ENCODE measurements at places on chromosomes 5 and 9.
A peak's percentile ranks its signal among the peaks of the same experiment; 100 is the strongest.

- no peak for DNase-seq
These were observed 145.6 kb upstream of the POC5 start for GRCh38 chr5:75862872-75863271.

- DNase-seq: no peak
These were observed 59.9 kb downstream of the ROPN1L start for GRCh38 chr5:10501554-10502075.

GRCh38 chr5:64788156-64788555 lies 19.4 kb downstream of the CWC27 start:
- no peak for DNase-seq

- no peak for DNase-seq
These were observed 137.1 kb upstream of the IRX2 start for GRCh38 chr5:2888520-2889060.

DNA sequence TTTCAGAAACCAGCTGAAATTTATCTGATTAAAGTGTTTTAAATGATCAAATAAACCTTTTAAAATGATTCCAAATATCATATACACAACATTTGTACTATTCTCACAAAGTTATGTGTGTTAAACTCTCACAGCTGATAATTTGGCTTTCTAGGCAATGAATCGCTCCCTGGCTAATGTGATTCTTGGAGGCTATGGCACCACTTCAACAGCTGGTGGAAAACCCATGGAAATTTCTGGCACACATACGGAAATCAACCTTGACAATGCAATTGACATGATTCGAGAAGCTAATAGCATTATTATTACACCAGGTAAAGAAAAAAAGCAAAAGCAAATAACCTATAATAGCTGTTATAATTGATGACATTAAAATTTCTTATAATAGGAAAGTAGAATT lies 72.4 kb downstream of the NNT start:
- no peak for DNase-seq

DNA sequence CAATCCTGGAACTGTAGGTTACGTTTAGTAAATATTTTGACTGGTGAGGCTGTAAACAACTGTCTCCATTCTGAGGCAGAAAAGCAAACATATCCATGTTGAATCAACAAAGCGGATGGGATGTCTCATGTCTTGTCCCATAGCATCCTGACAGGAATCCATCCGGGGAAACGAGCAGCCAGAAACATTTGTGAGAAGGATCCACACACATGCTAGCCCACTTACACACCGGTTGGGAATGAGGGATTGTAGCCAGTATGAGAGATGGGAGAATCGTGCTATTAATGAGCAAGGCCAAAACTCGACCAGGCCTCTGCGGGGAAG lies 117.5 kb downstream of the FSTL4 start:
- DNase-seq: no peak

DNA sequence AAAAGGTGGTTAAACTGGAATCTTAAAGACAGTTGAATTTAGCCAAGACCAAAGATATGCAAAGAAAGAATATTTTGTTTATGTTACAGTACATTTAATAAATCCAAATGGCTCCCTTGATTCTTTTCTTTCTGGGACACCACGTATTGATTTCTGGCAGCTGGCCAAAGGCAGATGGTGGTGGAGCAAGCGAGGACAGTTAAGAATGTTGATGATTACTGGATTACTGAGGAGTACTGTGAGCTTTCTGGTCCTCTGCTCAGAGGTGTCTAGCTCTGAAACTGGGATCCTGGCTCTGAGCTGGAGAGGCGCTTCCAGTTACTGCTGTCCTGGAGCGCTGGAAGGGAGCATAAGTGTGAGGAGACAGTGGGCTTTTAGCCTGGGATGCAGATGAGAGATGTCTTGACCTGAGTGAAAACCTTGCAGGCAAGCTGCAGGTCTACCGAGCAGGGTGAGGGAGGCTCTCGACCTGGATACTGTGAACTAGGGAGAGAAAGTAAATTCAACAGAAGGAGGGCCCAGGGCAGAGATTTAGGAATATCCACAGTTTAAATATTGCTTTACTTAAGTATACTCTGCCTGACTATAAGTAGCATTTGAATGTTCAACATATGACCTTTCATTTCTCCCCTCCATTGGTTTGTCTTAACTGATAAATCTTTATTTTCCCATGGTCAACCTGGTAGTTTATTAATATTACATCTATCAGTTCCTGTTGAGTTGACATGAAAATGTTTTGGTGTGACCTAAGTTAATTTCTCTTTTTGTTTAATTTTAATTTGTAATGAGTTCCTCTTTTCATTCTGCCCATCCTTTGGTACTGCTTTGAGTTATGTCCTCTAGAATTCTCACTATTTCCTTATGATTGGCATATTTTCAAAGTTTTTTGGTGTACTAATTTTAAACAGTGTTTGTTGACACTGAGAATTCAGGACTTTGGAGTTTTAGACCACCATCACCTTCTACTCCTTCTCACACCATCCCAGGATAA lies 3.7 kb downstream of the SYK start:
- no peak for DNase-seq

DNA sequence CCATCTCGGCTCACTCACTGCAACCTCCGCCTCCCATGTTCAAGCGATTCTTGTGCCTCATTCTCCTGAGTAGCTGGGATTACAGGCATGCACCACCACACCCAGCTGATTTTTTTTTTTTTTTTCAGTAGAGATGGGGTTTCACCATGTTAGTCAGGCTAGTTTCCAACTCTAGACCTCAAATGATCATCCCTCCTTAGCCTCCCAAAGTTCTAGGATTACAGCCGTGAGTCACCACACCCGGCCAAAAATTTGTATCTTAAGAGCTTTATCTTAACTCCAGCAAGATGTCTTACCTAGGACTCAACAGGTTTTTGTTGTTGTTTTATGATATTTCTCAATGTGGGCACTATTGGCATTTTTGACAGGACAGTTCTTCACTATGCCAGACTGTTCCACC lies 27.9 kb downstream of the LYRM7 start:
- DNase-seq: no peak

GRCh38 chr5:141155540-141156374 lies 5.9 kb downstream of the PCDHB6 start:
- no peak for DNase-seq

DNA sequence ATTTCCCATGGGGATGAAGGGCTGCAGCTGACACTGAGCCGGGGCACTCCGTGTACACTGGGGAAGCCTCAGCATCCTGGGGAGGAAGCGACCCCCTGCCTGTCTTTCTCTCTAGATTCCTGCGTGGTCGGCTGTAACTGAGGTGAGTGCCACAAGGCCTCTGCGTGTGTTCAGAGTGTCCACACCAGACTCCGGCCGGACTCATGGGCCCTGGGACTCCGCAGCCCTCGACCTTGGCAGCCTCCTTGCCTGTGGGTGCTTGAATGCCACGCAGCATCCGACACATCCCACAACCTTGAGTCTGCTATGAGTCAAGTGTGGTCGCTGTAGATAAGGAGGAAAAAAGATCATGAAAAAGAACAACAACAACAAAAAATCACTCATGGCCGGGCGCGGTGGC lies 23.4 kb downstream of the PAEP start:
- DNase-seq: no peak

DNA sequence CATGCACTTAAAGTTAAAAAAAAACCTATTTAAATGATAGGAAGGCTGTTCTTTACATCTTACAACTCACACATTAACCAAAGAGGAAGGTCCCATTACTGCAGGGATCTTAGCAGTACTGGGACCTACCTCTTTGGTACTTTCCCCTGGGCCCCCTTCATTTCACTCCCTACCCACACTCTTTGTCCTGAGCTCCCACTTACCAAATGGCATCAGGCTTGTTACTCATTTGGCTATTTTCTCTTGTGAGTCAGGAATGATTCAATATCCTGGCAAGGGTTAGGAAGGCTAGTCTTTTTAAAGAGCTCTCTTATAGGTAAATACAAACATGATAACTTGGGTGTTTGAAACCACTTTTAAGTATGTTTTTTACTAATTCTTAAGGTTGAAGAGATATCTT lies 117.4 kb upstream of the ELL2 start:
- no peak for DNase-seq

DNA sequence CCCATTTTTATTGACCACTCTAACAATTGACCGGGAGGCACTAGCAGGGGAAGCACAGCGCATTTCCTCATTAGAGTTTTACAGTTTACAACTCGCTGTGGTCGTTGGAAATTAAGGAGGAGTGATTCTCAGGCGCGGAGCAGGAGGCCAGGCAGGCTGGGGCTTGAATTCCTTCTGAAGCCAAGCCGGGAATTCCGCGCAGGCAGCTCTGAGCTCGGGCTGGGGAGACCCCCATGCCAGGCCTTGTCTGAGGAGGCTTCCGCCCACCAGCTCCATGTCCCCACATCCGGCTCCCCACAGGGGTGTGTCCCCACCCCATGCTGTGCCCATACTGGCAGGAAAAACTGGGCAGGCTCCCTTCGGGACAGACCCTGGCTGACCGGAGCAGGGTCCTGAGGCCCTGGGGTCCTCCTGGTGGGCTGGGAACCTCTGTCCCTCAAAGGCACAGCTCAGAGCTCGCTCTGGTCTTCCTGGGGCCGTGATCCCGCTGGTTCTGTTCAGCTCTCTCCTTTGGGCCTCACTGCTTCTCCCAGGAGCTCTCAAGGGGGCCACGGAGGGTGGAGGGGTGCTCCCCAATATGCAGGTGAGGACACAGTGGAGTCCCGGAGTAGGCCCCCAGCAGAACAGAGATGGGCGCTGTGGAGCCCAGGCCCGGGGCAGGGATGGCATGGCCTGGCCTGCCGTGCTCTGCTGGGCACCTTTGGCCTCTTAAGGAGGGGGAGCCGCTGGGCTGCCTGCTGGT lies 1.3 kb upstream of the NRARP start:
- peak; percentile 77 for DNase-seq

DNA sequence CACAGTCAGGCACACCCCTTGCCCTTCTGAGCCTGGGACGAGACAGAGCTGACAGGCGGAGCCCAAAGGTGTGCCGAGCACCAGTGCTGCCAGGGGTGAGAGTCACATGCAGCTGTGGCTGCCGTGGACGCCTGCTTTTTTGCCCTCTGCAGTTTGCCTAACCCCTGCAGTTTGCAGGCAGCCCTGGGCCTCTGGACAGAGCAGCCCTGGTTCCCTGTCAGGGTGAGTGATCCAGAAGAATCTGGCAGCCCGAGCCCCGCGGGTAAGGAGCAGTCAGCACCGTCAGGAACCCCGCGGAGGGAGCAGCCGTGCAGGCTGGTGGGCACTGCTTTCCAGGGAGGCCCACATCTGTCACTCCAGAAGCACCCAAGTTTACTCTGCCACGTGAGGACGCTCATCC lies 30.3 kb downstream of the CEP72 start:
- no peak for DNase-seq

DNA sequence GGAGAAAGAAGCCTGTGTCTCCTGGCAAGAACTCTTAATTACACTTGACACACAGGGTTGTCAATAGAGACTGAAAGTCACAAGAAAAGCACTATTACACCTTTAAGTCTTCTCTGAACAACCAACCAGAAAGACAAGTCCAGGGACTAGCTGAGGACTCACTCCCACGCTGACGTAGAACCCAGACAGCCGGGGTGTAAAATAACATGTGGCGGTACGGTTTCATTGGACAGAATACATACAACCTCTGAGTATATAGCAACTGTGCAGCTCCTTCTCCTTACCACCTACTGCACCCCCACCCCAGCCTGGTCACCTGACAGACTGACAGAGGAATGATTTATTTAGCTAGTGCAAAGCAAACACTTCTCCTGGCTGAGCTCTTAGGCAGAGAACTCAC lies 103.4 kb upstream of the RASEF start:
- peak; percentile 55 for DNase-seq

GRCh38 chr9:105245029-105245890 lies 809 bp downstream of the SLC44A1 start:
- peak; percentile 82 for DNase-seq

DNA sequence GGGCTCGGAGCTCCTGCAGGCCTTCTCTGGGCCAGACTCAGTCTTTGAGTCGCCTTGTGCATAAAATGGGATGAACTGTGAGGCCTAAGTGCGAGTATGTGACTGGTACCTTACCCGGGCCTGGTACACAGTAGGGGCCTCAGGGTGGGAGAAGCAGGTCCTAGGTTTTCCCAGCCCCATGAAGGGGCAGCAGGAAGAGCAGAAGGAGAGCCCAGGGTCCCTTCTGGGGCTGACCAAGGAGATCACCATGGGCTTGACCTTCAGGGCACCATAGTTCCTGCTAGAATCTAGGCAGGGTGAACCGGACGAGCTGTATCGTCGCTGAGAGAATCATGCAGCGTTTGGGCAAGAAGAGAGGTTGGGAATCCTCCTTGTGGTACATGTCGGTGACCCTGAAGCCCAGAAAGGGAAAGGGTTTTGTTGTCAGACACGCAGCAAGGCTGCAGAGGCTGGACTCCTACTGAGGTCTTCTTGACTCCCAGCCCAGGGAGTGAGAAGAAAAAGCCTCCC lies 373 bp upstream of the PHYKPL start:
- DNase-seq: no peak

DNA sequence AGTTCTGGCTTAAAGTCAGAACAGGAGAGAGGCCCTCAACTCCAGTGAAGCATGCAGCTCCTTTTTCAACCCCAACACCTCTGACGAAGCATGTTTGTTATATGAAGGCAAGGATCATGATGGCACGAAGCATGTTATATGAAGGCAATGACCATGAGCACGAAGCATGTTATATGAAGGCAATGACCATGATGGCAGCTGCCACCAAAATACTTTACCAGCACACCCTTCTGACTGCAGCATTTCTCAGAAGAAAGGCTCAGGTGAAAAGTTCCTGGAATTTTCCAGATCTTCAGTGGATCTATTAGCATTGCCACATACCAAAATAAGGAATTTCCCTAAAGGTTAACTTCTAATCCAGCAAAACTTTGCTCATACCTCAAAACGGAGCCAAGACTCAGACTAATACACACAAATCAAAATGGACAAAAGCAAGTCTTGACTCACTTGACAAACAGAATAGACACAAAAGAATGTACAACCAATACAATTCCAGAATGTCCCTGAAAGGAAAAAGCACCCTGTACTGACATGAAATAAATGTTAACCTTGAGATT lies 217.4 kb downstream of the FANCC start:
- no peak for DNase-seq

- DNase-seq: no peak
These were observed 101.2 kb downstream of the TRIM36 start for GRCh38 chr5:115068239-115069086.

DNA sequence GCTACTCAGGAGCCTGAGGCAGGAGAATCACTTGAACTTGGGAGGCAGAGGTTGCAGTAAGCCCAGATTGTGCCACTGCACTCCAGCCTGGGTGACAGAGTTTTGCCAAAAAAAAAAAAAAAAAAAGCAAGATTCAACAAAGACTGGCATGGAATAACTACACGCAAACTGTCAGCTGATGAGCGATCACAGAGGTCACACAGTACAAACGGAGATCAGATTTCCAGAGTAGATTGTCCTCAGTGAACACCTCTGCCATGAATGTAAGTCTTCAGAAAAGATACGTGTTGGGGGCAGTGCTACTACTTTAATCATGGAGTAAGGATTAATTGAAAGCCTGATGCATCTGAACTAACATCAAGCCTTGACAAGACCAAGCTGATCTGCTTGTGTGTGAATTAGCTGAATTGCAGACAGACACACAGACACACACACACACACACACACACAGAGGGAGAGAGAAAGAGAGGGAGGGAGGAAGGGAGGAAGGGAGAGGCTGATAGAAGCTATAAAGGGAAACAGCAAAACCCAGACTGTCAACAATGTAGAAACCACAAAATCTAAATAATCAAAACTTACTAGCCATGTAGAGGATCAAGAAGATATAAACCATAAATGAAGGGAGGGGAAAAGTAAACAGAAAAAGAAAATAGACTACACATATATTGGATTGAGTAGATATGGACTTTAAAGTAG lies 222.9 kb upstream of the ZNF462 start:
- no peak for DNase-seq

GRCh38 chr5:61638476-61638875 lies 306.4 kb downstream of the ZSWIM6 start:
- DNase-seq: no peak

- no peak for DNase-seq
These were observed 10.2 kb downstream of the NFX1 start for GRCh38 chr9:33300546-33300945.
